ENCODE measurements at places on chromosomes 4 and X.
A peak's percentile ranks its signal among the peaks of the same experiment; 100 is the strongest.

DNA sequence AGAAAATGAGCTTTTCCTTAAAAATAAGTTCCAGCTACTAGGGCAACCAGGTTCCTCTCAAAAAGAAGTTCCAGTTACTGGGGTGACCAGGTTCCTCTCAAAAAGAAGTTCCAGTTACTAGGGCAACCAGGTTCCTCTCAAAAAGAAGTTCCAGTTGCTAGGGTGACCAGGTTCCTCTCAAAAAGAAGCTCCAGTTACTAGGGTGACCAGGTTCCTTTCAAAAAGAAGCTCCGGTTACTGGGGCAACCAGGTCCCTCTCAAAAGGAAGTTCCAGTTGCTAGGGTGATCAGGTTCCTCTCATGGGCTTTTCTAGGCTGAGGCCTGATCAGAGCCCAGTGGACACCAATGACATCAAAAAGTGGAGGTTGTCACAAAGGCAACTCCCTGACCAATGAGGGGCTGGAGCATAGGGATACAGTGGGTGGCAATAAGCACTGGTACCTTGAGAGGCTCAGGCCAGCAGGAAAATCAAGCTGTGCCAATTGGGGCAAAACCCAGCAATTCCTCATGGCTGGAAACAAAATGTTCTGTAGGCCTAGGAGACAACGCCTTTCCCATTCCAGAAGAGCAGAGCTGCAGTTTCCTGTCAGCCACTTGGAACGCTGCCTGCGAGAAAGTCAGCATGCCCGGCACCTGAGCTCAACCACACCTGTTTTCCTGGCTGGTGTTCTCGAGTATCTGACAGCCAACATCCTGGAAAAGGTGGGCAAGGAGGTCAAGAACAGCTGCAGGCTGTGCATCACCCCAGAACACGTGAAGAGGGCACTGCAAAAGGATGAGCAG lies 12.3 kb upstream of the SYTL5 start:
- no peak for DNase-seq

- no peak for DNase-seq
Observed at GRCh38 chr4:1629699-1630083, 54.4 kb downstream of the FAM53A start.

- no peak for DNase-seq
Observed at GRCh38 chr4:93299118-93299517, 529.4 kb upstream of the ATOH1 start.

GRCh38 chr4:10647846-10648245 lies 36.7 kb downstream of the CLNK start:
- peak; percentile 21 for DNase-seq

- DNase-seq, result no peak
Observed at GRCh38 chr4:129998436-129999150, 902.6 kb downstream of the C4orf33 start.

Data from EL (cell line).